Stimulated activated CD4-positive, alpha-beta T cell treated with anti-CD3 and anti-CD28 coated beads, TNF-alpha, amount 100 ng/mL, for 48 hours (primary cell): ENCODE measurements at places on chromosomes 11 and 22.

DNA sequence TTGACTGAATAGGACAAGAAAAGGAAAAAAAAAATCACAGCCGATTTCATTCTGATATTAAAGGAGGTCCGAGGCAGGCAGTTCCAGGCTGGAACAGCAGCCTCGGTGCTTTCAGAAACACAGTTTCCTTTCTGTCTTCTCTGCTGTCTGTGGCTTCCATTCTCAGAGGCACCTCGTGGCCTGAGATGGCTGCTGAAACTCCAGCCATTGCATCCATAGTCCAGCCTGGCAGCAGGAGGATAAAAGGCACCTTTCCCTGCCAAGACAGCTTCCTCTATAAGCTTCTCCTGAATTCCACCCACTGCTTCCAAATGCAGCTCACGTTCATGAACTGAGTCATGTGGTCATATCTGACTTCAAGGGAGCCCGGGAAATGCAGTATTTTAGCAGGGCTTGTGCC is 390.5 kb downstream of the TBC1D22A start:
- no peak for DNase-seq

GRCh38 chr22:49344656-49345055 is 483.0 kb downstream of the BRD1 start:
- DNase-seq = no peak

DNA sequence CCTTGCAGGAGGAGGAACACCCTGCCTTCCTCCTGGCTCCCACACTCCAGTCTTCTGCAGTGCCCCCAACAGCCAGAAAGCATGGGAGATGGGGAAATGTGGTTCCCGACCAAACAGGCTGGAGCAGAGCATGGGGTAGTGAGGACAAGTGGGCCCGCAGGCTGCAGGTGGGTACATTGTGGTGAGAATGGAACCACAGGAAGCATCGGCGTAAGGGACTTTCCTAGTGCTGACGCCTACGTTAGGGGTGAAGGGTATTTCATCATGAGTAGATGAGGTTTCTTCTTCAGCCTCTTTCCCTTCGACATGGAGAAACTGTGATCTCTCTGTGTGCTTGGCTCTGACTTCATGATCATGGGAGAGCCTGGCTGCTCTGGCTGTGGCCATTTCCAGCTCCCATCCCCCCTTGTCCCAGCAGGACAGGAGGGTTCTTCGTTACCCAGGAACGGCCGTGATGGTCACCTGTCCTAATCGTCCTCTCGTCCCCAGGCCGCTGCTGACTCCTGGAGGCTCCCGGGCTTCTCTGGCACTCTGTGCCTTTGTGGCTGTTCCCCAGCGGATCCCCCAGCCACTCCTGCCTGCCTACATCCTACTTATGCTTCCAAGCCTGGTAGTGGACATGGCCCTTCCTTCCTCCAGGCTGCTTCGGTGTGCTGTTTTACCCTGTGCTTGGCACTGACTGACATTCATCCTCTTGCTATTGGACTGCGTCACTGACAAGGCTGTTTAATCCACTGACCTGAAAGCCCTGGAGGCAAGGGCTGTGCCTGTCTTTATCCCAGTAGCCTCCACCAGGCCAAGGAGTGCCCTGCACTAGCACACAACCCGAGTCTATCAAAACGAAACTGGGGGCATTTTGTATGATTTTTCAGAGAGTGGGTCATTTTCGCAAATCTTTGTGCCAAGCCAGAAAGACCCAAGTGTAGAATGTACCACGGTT is 65.2 kb upstream of the CECR2 start:
- peak; percentile 35 for DNase-seq

DNA sequence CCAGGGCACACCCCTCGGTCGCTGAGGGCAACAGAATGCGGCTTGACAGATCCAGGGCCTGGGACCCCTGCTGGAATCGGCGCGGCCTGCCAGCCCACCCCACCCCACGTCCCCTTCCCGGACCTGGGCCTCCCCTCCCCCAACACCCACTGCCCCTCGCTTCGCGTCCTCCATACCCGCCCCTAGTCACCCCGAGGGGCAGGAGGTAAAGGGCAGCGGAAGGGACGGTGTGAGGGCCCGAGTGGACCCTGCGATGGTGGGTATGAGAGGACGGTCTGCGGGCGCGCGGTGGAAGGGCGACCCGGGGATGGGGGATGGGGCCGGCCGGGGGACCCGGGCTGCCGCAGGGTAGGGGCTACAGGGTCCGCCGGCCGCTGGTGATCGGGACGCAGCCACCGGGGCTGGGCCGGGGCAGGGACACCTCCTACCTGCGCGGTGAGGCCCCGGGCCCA is 311 bp downstream of the APBB1 start:
- no peak for DNase-seq

DNA sequence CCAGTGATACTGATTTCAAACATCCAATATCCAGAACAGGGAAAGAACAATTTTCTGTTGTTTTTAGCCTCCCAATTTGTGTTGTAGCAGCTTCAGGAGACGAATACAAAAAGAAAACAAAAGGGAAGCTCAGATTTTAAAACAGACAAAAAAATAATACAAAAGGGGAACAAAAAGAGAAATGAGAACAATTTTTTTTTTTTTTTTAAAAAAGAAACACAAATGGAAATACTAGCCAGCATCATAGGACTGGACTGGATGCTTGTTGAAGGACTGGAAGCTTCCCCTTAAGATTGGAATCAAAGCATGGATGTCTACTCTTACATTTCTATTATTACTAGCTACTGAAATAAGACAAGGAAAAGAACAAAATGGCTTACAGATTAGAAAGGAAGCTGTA is 46.5 kb upstream of the SORL1 start:
- DNase-seq = no peak

DNA sequence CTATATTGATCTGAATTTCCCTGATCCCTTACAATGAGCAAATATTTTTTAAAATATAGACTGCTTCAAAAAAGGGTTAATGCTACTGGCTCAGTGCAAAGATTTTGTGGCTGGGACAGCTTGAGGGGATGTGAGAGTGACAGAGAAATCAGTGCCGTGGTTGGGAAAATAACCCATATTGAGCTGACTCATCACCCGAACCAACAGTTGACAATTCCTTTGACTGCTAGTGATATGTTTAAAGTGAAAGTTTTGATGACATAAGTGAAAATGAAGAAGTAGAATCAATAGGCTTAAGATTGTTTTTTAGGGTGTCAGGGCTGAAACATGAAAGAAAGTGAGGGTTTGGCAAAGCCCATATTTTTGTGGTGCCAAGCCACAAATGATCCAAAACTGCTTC is 257.1 kb upstream of the TENM4 start:
- DNase-seq = no peak

DNA sequence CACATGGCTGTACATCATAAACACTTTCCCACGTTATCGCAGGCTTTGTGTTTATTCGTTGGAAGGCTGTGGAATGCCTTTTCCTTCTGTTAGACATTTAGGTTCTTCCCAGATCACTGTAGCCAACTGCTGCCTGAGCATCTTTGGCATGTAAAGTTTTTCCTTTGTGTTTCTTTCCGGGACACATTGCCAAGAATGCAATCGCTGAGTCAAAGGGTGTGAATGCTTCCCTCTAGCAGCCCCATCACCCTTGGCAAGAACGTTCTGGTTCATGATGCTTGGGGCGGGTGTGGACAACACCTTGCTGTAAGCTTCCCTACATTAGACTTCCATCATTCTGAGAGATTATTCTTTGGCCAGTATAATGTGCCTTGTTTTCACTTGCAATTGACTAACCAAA is 136.2 kb downstream of the OSBP2 start:
- DNase-seq = no peak

GRCh38 chr11:27963370-27963769 is 144.6 kb downstream of the KIF18A start:
- DNase-seq = no peak

GRCh38 chr11:62875698-62876478 is 4.8 kb upstream of the SLC3A2 start:
- DNase-seq = no peak

DNA sequence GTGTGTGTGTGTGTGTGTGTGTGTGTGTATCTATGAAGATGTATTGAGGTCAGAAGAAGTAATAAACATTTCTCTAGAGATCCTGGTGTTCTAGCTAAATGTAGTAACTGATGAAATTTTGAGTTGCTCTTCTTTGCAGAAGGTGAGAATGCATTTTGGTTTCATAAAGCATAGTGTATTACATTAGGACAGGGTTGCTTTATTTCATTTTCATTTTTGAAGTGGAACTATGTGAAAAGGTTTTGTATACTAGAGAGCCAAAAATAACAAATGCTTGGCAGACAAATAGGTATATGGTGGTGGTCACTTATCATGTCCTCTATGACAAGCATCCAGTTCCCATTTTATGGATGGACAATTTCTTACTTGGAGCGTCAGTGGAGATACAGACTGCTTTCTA is 99.0 kb downstream of the CASP12 start:
- no peak for DNase-seq

DNA sequence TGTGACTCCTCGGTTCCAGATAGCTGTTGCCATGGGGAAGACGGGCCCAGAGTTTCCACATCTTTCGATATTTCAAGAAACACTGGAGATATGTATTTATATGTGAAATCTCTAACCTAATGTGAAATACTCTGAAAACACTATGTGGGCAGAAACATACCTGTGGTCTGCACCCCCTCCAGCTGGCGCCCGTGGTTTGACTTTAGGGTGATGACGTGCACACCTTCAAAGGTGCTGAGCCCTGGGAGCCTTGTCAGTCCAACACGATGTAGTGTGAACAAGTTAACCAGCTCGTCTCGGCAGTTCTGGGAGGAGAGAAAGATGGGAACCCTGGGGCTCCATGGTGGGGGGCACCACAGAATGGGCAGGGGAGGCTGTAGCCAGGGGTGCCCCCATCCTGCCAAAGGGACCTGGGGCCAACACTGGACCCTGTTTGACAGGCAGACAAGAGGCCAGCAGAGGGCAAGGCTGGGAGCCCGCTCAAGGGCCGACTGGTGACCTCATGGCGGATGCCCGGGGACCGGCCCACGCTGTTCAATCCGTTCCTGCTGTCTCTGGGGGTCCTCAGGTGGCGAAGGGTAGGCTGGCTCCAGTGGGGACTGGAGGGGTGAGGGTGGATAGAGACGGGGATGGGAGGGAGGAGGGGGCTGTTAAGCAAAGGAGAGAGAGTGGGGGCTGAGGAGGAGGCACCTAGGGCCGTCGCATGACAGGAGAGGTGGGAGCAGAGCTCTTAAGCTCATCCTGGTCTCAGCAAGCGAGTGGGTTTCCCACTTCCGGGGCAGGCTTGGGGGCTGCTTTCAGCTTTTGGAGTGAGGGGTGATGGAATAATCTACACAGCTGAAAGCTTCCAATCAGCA is 43.8 kb downstream of the TRIOBP start:
- DNase-seq = no peak

GRCh38 chr11:16012125-16012751 is 344.1 kb downstream of the SOX6 start:
- no peak for DNase-seq

DNA sequence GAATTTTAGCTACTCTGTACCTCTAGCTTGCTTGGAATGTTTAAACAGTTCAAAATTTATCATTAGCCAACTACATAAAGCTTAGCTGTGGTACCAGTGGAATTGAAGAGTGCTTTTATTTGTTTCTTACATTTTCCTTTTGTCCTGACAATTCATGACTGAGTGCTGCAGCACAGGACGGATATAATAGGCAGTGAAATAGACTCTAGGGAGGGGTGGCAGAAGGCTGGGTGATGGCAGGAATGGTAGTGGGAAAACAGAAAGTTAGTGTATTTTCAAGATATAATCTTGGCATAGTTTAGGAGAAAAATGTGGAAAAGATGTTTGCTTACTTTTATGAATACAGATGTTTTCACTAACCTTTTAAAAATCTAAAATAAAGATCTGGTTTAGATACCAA is 31.1 kb upstream of the ARHGAP32 start:
- no peak for DNase-seq

DNA sequence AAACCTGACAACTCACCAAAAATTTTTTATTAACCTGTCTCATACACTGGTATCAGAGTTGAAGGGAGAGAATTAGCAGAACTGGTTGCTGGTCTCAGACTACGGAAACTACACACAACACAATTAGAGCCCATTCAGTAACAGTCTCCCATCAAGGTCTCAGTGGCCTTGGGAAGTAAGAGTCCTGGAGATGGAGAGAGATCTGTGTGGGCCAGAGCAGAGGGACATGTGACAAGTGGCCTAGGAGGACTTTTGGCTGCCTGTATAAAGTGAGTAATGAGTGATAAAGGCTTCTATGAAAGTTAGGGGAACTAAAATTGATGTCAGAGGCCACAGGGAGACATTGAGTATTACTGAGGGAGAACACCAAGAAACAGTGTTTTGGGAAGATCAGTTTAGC is 58.9 kb downstream of the PARVA start:
- DNase-seq = no peak

DNA sequence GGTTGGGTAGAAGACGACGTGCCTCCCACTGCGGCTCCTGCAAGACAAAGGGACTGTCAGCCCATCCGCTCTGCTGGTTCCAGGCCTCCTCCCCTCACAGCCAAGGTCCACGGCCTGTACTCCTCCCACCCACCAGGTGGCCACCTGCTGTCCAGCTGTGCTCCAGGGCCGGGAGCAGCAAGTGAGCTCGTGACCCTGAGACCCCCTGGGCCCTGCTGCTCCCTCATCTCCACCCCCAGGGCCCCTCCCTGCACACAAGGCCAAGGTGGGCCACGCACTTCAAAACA is 27.4 kb downstream of the TSPAN4 start:
- DNase-seq = no peak

GRCh38 chr11:34826384-34826726 is 89.8 kb downstream of the APIP start:
- DNase-seq = no peak

DNA sequence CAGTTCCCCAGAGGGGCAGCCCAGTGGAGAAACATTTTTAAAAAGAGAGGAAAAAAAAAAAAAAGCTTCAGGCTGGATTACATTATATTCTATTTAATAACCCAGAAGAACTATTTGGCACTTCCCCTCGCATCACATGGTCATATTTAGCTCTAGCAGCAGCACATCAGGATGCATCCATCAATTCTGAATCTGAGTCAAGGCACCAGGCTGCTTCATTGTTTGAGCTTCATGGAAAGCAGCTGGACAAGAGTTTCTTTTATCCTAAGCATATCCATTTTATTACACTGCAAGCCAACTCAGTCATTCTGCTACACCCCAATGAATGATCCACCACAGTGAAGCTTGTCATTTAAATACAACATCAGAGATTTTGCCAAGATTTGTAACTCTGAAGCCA is 10.0 kb downstream of the SPTY2D1 start:
- no peak for DNase-seq

DNA sequence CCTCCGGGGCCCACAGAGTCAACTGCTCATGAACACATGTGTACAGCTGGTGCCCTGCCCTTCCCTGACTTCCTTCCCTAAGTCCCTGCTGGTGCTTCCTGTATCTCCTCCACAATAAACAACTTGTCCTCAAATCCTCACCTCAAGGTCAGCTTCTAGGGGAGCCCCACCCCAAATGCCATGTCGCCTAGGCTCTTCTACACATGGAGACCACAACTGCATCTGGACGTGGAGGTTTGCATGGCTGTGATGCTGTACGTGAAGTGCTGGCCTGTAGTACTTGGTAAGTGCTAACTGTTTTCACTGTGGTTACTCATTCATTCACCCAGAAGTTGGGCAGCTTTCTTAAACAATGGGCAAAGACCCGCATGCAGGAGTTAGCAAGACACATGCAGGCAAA is 359.5 kb downstream of the SHANK2 start:
- DNase-seq = no peak
